ENCODE measurements at places on chromosomes 12 and 14.
A peak's percentile ranks its signal among the peaks of the same experiment; 100 is the strongest.

- DNase-seq = no peak
These were observed 121.1 kb downstream of the PRMT8 start for GRCh38 chr12:3611860-3612703.

DNA sequence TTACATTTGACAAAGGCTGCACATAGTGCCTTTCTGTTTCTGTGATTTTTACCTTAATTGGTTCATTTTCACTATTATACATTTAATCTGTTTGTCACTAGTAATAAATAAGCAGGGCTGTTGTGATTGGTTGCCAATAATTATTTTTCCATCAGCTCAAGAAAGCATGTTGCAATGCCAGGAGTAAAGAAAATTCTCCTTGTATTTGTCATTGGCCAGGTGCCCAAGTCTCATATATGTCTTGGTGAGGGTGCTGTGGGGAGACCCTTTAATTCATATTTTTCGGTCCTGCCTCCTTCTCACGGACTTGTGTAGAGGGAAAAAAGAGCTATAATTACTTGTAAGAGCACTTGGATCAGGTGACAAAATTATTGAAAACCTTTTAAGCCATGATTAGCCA, 108.0 kb downstream of the KITLG start:
- DNase-seq = no peak

- DNase-seq = no peak
These were observed 43.3 kb downstream of the TSPAN11 start for GRCh38 chr12:30969606-30970395.

GRCh38 chr12:63151623-63152320, 771 bp upstream of the AVPR1A start:
- DNase-seq = peak; percentile 65

GRCh38 chr14:104930526-104931303, 6.0 kb downstream of the PLD4 start:
- no peak for DNase-seq

DNA sequence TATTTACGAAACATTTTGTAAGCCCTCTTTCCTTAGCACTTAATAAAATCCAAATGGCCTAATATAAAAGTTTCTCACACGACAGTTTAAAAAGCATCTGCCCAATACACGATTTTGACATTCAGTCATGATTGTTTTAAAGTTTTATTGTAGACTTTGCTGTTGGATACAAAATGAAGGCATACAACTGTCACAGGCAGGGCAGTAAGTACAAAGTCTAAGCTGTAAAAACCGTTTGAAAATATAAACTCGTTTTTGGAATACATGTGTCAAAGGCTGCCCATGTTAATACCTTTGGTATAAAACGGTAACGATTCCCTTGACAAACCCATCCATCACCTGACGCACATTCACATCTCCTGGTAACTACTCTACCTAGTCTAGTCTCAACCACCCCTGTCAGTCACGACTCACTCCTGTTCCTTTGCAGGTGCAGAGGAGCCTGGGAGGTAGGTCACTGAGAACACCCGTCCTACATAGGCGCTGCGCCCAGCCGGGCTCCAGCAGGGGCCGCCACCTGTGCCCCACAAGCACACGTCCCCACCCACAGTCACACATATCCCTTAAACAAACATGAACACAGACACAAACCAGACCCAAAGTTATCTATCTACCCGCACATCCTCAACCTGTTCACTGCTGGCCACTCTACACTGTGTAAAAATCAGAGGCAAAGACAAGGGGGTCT, 27.1 kb downstream of the KCTD10 start:
- no peak for DNase-seq

GRCh38 chr12:105750096-105750495, 388.7 kb downstream of the NUAK1 start:
- no peak for DNase-seq

DNA sequence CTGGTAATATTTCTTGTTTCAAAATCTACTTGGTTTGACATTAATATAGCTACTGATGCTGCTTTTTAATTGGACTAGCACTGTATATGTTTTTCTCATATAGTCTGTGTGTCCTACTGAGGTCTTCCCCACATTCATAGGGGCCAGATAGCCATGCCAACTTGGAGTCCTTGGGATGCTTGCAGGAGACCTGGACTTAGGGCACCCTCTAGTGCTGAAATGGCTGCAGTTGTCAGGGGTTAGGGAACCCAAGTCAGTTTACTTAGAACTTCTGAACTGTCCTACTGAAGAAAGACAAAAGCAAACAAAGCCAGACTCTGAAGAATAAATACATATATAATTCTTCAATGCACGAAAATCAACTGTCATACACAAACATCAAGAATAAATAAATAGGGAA, 279.9 kb upstream of the SYT1 start:
- DNase-seq = peak; percentile 0

DNA sequence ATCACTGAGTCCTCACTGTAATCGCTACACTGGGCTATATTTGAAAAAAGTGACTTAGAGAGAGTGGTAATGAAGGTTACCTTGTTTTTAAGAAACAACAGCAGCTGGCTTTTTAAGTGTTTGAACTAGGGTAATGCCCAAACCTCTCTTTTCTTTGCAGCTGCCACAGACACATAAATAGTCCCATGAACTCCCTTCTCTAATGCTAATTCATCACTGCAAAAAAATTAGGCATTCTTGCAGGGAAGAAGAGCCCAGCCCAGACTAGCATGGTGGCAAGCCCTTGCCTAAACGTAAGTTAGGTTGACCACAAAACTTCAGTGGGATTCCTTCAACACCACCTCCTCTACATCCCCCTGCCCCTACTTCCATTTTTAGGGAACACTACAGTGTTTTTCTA, 17.9 kb upstream of the MED6 start:
- no peak for DNase-seq

- no peak for DNase-seq
These were observed 66.3 kb upstream of the PLEKHG3 start for GRCh38 chr14:64637735-64638473.

- no peak for DNase-seq
These were observed 357.4 kb downstream of the KCNH5 start for GRCh38 chr14:62687818-62688217.

- DNase-seq = no peak
These were observed 15.2 kb downstream of the IL31 start for GRCh38 chr12:122158700-122159285.

- no peak for DNase-seq
These were observed 521 bp upstream of the GMFB start for GRCh38 chr14:54489318-54489683.

GRCh38 chr12:111436266-111436665, 30.5 kb downstream of the SH2B3 start:
- DNase-seq = no peak

DNA sequence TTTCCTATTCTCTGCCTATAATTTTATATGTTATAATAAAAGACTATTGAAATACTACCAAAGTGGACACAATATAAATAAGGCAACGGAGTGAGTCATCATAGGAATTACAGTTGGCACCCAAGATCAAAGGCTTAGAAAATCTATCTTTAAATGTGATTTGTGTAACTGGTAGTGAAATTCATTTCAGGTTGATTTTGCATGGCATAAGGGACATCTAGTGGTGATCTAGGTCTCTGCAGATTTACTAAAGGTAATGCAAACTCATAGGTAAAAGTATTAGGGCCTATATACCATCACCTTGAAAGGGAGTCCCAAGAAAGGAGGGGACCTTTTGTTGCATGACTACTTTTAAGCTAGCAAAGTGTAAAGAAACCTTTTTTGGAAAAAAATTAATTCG, 527.2 kb downstream of the NRXN3 start:
- DNase-seq = peak; percentile 4
